Effector CD8-positive, alpha-beta T cell (primary cell): ENCODE measurements at places on chromosomes 6 and 20.

- DNase-seq, result no peak
Observed at GRCh38 chr20:53202777-53203176, 230.6 kb downstream of the TSHZ2 start.

GRCh38 chr20:49798718-49799117, 13.9 kb upstream of the SLC9A8 start:
- no peak for DNase-seq

DNA sequence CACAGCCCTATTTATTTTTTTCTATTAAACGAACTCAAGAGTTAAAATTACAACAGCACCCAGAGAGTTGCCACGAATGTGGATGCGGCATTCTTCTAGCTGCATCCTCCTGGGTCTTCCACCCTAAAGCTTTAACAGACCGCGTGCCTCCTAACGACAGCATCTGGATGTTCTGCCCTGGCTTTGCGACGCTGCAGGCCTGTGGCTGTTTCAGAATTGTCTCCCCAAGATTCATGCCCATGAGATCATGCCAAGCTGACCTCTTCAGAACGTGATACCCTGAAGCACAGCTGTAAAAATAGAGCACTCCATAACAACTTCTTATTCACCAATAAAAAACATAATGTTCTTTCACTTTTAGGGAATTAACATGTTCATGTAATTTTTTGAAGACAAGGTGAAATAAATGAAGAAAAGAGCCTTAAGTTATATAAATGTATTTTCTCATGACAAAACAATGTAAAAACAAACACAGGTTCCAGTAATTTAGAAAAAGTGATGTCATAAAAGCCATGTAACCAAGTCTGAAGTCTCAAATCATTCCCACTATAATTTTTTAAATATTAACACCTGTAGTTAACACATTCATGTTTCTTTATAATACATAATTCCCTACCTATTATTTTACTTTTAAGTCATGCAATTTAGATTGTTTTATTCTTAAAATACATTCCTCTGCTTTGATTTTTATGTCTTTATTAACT, 26.5 kb downstream of the HIVEP2 start:
- DNase-seq, result no peak

DNA sequence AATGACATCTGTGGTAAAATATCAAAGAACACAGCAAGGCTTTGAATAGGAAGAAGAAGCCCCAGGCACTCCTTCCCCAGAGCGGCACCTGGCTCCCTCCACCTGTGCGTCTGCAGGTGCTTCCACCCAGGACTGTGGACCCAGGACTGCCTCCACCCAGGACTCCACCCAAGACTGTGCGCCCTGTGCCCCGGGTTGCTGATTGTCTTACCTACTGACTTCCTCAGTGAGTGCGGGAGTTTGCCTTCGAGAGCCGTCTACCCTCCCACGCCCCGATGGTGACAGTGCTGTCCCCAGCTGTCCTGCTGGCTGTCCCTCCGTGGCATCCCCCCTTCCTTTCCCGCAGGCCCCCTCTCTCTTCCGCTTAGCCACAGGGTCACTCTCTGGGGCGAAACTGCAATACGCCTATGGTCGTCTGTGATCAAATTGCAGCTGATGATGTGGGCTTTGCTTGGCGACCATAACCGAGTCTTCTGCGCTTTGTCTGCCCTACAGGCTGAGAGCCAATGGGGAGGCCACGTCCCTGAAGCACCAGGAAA, 52.1 kb downstream of the IRF4 start:
- DNase-seq, result no peak

DNA sequence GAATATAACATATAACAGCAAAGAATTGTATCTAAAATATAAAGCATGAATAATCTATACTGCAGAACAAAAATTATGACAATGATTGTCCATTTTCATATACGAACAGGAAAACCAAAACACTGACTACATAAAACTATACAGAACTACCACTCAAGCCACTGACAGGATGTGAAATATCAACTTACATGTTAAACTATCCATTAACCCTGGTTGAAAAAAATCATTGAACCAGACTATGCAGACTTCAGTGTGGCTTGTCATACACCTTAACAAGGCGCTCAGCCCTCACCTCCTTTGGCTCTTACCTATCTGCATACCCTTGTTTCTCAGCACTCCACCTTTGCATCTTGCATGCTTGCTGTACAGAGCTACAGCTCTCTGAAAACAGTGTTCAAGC, 34.9 kb downstream of the ASCC3 start:
- DNase-seq, result no peak

DNA sequence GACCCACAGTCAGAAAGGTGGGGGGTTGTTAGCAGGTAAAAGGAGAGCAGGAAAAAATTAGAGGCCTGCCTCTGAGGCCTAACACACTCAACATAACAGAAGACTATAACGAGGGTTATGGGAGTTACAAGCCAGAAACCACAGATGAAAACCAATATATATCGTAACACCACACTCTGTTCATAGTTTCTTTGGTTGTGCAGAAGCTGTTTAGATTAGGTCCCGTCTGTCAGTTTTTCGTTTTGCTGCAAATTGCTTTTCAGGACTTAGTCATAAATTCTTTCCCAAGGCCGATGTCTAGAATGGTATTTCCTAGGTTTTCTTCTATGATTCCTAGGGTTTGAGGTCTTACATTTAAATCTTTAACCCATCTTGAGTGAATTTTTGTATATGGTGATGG, 3.7 kb upstream of the MAP3K5 start:
- no peak for DNase-seq

DNA sequence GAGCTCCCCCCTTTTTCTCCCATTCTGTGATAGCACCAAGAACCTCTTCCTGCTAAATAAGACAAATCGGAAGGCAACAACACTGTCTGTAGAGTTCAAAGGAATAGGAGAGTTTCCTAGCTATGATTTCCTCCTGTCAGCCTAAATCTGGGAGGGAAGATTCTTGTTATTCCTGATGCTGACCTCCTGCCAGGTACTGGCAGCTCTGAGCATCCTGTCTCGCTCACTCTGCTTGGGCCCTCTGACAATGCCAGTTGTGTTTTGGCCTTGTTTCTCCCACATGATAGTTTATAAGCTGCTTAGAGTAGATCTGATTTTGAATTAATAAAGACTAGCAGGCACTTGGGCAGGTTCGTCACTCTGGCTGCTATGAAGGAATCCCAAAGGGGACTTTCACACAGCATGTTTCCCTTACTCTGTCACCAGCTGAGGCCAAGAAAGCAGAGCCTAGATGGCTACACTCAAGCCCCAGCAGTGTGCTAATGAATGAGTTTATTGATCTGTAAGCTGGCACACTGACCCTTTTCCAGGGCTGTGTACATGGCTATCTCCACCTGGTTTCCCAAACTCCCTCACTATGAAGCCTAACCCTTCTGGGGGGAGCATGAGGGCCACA, 52.3 kb downstream of the UQCC1 start:
- DNase-seq, result no peak

- DNase-seq, result no peak
Observed at GRCh38 chr20:59123011-59123677, 40.5 kb upstream of the ZNF831 start.

- no peak for DNase-seq
Observed at GRCh38 chr6:95094751-95095663, 482.3 kb upstream of the MANEA start.

- DNase-seq, result no peak
Observed at GRCh38 chr6:163429858-163430448, 15.4 kb downstream of the QKI start.

DNA sequence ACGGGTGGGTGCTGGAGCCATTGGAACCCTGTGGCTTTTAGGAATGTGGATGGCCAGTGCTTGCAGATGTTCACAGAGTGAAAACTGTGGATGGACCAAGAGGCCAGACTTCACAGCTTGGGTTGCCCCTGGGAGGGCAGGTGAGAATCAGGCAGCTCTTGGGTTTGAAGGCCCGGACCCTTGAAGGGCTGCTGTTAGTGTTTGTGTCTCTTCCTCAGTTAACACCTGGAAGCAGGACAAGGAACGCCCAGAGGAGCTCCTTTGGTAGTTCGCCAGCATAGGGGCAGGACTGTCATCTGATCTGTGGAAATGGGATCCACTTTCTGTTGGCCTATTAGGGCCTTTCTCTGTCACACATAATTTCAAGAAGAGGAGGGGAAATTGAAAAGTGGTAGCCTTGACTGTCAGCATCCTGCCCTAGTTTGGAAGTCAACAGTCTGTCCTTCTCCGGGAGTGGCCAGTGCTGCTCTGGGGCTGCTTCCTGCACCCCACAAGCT, 43.6 kb downstream of the RIOK1 start:
- no peak for DNase-seq
